ENCODE measurements at places on chromosomes 13 and 19.

DNA sequence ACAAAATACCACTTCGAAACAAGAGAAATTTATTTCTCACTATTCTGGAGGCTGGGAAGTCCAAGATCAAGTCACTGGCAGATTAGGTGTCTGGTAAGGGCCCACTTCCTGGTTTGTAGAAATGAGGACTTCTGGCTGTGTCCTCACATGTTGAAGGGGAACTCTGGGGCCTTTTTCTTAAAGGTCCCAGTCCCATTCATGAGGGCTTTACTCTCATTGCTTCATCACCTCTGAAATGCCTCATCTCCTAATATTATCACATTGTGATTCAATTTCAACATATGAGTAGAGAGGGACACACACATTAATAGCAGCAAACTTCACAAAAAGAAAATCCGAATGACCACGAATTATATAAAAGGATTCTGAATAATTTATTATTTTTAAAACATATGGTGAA lies 21.6 kb upstream of the SIGLEC14 start:
- no peak for DNase-seq

DNA sequence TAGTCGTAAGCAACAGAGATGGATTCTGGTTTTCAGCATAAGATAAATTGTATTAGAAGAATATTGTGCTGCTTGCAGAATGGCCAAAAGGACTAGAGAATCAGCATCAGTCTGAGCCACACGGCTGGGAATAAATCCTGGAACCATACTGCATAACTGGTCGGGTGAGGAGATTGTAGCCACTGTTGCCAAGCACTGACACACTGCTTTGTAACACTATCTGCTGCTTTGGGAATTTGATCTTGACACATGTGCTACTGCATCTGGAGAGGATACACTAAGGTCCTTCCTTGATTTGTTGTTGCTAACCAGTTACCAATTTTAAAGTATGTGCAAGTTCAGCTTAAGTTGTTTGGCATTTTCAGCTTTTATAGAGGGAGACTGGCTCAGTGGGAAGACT lies 1.9 kb downstream of the HNRNPA1L2 start:
- DNase-seq: no peak

- no peak for DNase-seq
Observed at GRCh38 chr13:23730251-23730650, 158.9 kb downstream of the MIPEP start.

GRCh38 chr13:66655847-66656454 lies 574.2 kb downstream of the PCDH9 start:
- no peak for DNase-seq

DNA sequence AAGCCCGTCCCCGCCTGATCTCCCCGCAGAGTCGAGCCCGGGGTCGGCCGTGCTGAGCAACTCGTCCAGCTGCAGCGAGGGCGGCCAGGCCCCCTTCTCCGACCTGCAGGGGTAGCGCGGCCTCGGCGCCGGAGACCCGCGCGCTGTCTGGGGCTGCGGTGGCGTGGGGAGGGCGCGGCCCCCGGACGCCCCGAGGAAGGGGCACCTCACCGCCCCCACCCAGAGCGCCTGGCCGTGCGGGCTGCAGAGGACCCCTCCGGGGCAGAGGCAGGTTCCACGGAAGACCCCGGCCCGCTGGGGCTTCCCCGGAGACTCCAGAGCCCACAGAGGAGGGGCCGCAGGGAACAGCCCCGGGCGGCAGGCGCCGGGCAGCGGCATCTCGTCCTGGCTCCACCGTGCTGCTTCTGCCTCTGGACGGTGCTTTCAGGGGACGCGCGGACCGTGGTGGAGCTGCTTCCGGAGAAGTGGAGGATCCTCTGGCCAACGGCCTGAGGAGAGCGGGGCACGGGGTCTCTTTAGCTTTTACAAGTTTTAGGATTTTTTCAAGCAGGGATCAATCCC lies 8.8 kb upstream of the F7 start:
- DNase-seq: no peak

- no peak for DNase-seq
Observed at GRCh38 chr13:99855526-99856420, 115.8 kb downstream of the ZIC5 start.

GRCh38 chr19:50565984-50566903 lies 2.0 kb downstream of the LRRC4B start:
- DNase-seq: peak; percentile 54

DNA sequence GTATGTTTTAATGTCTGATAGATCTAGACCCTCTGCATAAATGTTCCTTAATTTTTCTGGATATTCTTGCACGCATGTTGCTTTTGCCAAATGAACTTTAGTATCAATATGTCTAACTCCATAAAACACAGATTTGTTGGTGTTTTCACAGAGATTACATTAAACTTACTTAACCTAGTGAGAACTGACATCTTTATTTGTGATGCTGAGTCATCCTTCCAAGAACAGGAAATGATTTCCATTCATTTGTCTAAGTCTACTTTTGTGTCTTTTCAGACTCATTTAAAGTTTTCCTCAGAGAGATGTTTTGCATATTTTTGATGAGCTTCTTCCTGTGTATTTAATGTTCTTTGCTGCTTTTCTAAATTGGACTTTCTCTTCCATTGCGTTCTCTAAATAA lies 184.0 kb downstream of the SLC7A1 start:
- no peak for DNase-seq

GRCh38 chr13:22925881-22926747 lies 254.7 kb upstream of the SGCG start:
- no peak for DNase-seq

- DNase-seq: peak; percentile 32
Observed at GRCh38 chr13:36395280-36395679, 37.0 kb upstream of the CCNA1 start.

GRCh38 chr19:35533822-35534392 lies 651 bp downstream of the GAPDHS start:
- DNase-seq: no peak

DNA sequence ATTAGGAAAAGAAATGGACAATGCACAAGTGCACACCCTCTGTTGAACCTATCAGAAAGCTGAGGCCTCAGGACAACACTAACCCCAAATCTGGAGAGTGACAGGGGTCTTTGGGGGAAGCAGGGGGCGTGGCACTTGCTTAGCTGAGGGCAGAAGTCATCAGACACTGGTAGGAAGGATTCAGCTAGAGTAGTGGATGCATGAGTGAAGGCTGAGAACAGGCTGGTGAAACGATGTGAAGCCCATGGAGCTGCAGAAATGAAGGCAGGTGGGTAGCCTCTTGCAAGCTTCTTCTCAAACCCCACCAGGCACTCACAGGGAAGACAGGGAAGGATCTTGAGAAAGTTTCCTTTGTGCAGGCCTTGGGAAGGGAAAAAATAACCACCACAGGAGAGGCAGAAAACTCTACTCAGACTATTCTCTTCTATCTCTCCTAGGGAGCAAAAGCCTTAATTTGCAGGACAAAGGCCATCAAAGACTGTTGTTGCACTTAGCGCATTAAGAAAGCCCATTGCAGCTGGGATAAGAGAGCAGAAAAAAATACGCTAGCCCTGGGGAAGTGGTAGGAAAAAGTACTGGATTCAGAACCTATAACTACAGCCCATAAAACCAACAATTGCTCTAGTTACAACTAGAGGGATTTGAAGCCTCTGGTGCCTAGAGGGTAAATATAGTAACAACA lies 193.3 kb upstream of the ZNF536 start:
- no peak for DNase-seq

GRCh38 chr19:29528350-29528945 lies 2.7 kb downstream of the VSTM2B start:
- DNase-seq: peak; percentile 59

DNA sequence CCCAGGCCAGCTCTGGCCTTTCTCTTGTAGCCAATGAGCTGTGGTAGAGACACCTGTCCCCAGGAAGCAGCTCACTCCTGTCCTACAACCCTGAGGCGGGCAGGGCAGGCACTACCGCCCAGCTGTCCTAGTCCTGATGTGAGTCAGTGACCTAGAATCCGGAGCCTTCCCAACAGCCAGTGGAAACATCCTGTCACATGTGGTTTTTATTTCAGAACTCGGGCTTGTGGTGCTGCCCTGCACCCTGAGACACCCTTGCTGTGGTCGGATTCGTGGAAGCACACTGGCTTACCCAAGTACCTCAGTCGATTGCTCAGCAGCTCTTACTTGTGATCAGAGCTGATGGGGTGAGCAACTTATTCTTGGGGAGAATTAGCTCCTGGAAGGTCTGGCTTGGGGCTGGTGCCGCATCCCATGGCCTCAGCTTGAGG lies 83.6 kb upstream of the ARHGEF7 start:
- no peak for DNase-seq

GRCh38 chr19:14107581-14108461 lies 9.7 kb downstream of the PRKACA start:
- DNase-seq: peak; percentile 92

DNA sequence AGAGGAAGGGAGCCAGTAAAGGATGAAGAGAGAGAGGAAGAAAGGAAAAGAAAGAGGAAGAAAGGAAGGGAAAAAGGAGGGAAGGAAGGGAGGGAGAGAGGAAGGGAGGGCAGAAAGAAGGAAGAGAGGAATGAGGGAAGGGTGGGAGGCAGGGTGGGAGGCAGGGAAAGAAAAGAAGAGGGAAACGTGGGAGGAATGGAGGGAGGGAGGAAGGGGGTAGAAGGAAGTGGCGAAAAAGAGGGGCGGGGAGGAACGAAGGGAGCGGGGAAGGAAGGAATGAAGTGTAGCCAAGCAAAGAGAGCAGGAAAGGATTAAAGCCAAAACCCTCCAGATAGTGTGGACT lies 53.1 kb downstream of the SOX1 start:
- DNase-seq: no peak

- peak; percentile 31 for DNase-seq
Observed at GRCh38 chr13:21240586-21240985, 64.1 kb downstream of the MRPL57 start.

DNA sequence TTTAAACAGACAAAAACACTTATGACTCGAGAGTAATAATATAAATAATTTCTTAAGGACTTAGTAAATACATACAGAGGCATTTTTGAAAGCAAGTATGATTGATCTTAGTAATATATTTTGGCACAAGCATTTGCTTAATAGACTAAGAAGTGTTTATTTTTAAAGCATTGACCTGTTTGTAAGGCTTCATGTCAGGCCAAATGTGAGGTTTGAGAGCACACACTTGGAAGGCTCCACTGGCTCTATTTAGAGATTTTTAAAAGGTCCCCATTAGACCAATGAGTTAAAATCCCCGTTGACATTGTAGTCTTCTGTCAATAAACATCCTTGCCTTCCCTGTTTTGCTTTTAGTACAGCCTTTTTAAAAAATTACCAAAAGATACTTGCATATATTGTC lies 50.4 kb downstream of the ATP8A2 start:
- no peak for DNase-seq

DNA sequence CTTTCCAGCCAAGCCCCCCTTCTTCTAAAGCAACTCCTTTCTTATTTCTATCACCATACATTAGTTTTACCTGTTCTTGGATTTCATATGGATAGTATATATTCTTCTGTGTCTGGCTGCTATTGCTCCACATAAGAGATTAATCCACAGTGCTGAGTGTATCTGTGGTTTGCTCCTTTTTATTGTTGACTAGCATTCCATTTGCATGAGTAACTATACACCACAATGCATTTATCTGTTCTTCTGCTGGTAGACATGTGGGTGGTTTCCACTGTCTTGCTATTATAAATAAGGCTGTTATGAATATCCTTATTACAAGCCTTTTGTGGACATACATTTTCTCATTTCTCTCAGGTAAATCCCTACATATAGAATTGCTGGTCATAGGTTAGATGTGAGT lies 138.2 kb downstream of the SLC7A1 start:
- peak; percentile 60 for DNase-seq

DNA sequence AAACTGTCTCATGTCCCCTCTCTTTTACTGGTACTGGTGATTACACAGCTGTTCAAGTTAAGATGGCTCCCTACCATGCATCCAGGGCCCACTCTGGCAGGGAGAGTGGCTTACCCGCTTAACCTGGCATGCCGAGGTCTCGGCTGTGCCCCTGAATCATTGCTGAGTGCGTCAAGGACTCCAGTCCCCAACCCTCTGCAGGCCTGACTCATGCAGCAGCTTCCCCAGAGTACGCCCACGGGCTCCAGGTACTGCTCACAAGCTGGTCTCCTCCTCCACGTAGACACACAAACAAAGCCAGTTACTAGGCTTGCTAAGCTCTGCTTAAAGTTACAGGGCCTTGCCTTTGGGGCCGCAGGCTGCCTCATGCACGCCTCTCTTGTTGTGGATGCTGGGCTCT lies 447.4 kb downstream of the COG6 start:
- no peak for DNase-seq

GRCh38 chr19:55615543-55616394 lies 8.6 kb downstream of the ZNF784 start:
- DNase-seq: no peak

DNA sequence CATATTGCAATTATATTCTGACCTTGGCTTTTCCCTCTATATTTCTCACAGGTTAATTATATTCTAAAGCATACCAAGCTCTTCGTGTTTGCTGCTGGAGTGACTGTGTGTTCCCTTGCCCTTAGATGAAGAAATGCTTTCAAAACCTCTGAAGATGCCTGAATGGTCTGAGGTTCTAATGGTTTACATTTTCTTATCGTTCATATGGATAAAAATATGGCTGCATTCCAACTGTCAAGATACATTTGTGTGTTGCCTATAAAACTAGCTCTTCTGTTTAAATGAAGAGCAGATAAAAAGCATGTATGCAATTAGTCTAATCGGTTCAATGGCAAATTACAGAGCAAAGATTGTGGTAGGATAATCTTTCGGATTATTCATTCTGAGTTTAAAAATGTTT lies 68.4 kb upstream of the ANKRD10 start:
- DNase-seq: no peak

- DNase-seq: peak; percentile 88
Observed at GRCh38 chr13:32261567-32261966, 53.6 kb downstream of the ZAR1L start.

GRCh38 chr13:45702869-45703391 lies 810 bp downstream of the CBY2 start:
- DNase-seq: no peak

- no peak for DNase-seq
Observed at GRCh38 chr19:246551-246950, 44.7 kb downstream of the PLPP2 start.

DNA sequence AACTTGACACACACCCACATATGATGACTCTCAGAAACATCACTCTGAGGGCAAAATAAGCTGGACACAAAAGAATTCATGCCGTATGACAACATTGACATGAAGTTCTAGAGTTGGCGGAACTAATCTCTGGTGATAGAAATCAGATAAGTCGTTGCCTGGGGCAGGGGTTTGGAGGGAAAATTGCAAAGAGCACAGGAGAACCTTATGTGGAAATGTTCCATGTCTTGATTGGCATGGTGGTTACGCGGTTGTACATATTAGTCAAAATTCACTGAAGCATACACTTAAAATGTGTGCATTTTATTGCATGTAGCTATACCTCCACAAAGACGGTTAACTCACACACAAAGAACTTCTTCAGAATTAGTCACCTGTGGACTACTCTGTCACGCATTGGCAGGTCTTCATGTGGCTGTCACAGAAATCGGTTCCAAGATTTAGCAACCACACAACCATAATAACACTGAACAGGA lies 137.8 kb upstream of the GJB6 start:
- DNase-seq: no peak

Data from kidney capillary endothelial cell (primary cell).